Activated CD8-positive, alpha-beta memory T cell treated with anti-CD3 and anti-CD28 coated beads for 1 hour (primary cell): ENCODE measurements at places on chromosomes 3 and 15.

DNA sequence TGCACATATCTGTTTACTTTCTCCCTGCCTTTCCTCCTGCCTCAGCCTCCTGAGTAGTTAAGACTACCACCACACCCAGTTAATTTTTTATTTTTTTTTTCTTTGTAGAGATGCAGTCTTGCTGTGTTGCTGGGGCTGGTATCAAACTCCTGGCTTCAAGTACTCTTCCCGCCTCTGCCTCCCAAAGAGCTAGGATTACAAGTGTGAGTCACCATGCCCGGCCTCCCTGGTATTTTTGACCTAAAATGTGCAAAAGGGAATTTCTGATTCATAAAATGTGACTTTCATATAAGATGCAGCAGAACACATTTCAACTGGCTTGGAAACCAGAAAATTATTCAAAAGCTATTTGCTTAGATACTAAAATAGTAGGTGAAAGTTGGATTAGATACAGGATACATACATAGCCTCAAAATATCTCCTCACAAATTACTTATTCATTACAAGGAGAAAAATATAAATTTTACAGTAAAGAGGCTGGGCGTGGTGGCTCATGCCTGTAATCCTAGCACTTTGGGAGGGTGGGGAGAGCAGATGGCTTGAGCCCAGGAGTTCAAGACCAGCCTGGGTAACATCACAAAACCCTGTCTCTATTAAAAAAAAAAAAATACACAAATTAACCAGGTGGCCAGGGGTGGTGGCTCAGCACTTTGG lies 32.0 kb downstream of the MAP4 start:
- no peak for DNase-seq

- DNase-seq, result no peak
These were observed 127.9 kb downstream of the PCCB start for GRCh38 chr3:136378011-136378410.

DNA sequence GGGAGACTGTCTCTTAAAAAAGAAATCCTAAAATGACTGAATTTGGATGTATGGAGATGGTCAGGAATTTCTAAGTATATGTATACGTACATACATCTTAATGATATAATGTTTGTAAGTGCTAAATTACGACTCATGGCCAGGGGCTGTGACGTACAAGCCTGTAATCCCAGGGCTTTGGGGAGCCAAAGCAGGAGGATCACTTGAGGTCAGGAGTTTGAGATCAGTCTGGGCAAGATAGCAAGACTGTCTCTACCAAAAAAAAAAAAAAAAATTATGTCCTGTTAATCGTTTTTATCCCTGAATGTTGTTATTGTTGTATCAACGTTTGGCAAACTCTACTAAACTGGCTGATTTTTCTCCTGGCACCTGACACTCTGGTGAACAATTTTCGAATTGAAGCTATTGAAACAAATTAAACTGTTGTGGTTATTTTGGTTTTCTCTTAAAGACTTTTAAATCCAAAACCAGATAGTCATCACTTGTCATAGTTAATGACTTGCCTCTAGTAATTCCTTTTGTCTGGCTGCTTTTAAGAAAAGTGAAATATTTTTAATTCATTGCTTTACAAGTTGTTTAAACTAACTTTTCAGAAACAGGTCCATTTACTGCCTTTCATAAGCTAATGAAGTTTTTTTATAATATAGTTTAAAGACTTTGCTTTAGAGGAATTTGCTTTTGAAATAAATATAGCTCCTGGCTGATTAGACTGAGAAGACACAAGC lies 7.0 kb downstream of the MORF4L1 start:
- no peak for DNase-seq

GRCh38 chr3:16143861-16144447 lies 30.5 kb upstream of the GALNT15 start:
- DNase-seq, result no peak

- no peak for DNase-seq
These were observed 12.4 kb downstream of the CIB1 start for GRCh38 chr15:90221246-90221900.

DNA sequence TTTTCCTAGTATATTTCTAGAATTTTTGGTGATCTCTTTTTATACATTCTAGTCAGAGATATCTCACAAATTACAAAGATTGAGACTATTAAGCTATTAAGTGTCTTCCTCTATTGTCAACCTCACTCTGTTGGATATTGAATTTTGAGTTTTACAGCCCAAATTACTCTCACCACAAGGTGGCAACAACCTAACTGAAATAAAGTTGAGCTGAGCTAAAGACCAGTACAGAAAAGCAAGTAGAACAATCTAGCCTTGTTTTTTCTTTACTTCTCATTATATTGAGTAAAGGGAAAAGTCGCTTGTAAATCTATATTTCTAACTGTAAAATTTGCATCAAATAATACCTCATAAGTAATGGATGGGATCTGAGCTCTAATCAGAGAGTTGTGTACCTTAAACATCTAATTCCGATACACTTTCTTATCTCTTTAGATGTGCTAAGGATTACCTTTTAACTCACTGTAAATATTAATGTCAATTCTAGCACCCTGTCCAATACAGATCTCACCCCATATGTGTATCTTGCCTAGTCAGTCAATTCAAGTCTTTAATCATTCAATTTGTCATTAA lies 13.6 kb upstream of the COMMD2 start:
- DNase-seq, result no peak

- DNase-seq, result no peak
These were observed 11.7 kb downstream of the RBM5 start for GRCh38 chr3:50100386-50100785.

DNA sequence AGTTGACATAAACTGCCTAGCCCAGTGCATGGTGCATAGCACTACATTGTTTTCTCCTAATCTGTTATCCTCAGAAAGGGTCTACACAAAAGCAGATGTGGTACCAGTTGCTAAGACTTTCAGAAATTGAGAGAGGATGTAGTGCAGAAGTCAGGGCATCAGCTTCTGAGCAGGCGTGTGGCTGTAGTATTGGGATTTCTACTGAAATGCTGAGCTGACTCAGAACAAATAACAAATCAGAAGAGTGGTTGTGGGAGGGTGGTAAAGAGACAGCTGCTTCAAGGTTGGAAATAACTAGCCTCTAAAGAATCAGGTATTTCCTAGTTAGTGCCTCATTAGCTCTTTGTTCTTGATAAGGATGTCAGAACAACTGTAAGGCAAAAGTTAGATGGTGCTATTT lies 161.3 kb downstream of the AKAP13 start:
- DNase-seq, result no peak

DNA sequence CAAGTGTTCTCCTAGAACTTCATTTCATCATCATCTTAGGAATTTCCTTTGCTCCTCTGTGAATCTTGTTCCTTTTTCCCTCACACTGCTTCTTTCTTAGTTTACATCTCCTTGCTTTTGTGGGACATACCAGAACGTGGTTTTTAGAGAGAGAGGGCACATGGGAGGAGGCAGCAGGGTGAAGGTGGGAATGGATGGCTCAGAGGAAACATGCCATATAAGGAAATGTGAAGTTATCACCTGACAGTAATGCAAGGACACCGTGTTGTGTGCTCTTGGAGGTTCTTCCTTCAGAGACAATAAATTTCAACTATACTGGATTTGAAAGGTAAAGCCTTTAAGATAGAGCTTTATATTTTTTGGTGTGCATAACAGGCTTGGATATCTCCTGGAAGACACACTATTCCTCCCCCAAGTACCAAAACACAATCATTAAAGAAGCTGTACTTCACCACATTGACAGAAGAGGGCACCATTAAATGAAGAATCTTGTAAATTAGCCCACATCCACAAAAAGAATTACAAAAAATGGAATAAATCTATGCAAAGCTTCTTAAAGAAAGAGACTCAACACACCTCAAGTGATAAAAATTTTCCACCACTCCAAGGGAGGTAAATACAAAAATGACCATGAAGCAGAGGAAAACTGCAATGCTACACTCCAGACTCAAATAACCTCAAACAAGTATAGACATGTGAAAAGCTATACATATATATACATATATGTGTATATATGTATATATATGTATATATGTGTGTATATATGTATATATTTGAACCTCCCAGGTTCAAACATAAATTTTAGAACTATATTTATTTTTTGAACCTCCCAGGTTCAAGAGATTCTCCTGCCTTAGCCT lies 26.1 kb downstream of the RPL39L start:
- DNase-seq, result no peak

- DNase-seq, result no peak
These were observed 17.1 kb downstream of the PAK2 start for GRCh38 chr3:196756732-196757131.

DNA sequence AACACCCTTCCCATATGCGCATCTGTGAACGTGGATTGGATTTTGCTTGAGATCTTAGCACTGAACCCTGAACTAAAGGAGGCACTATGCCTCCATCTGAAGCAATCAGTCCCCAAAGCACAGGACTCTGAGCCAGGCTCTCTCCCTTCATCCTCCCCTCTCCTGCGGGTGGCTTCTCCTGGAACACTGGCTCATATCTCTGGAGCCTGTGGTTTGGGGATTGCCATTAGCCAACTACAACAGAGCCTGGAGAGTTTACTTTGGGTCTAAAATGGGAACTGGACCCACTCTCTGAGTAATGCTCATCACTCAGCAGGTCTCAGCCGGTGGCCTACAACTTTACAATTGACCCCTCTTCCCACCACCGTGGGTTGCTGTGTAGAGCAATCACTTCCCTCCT lies 190.8 kb upstream of the HES1 start:
- no peak for DNase-seq

DNA sequence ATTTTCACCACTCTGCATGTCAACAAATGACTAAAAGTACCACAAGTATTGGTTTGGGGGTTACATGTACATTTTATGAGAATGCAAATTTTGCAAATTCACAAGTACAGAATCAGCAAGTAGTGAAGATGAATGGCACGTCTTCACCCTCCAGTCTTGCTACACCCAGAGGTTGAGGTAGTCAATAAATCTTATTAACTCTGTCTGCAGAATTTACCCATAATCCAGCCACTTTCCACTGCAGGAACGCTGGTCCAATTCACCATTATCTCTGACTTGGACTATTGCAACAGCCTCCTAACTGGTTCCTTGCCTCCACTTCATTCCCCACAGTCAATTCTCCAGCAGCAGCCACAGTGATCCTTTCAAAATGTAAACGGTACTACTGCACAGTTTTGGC lies 10.6 kb downstream of the PSMA4 start:
- no peak for DNase-seq

GRCh38 chr3:189041482-189042090 lies 130.2 kb upstream of the TPRG1 start:
- DNase-seq, result peak; percentile 43

- DNase-seq, result no peak
These were observed 124.5 kb upstream of the CTDSPL start for GRCh38 chr3:37737134-37737533.

DNA sequence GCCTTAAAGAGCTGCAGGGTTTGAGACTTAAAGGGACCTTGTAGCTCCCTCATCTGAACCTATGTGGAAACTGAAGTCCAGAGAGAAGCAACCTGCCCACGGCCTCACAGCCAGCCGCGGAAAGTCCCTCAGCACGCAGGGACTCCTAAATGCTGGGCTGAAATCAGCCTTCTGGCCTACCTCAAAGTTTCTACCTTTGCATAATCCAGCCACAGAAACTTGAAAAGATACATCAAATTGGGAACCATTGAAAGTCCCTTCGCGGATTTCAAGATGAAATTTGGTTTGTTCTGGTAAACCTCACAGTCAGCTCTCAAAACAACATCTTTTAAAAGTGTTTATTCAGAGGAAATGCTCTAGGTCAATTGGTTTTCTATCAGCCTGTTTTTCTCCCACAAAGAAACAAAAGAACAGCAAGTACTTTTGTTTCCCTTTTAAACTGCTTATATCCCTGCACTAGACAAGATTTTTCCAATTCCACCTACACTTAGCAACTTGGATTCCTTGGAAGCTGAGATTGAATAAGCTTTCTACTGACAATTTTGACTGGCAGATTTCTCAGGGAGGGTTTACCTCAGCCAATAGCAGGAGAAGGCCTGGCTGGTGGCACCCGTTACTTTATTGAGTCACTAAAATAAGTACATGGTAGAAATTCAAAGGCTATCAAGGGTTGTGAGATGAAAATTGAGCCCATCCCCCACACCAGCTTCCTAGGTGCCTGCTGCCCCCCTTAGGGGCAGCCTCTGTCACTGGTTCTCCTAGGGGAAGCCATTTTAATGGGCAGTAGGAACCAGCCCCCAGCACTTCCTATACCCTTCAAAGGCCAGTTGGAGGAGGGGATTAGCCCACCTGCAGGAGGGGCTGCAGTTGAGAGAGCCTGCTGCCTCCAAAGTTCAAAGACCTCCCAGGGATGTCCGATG lies 171.2 kb downstream of the ADAMTS17 start:
- DNase-seq, result no peak

GRCh38 chr3:15572138-15572537 lies 29.2 kb downstream of the HACL1 start:
- no peak for DNase-seq

DNA sequence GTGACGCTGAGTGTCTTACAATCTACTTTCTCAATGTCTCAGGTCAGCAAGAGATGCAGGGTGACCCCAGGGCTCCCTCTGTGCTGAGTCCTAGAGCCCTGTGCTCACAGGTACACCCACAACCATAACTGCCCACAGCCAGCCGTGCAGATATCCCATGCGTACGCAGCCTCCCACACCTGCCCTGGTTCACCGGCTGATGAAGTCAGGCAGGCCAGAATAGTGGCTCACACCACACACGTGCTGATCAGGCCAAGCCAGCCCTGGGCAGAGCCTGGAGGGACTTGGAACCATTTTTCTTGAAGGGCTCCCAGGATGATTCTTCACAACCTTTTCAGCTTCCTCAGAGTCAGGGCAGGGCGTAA lies 63.6 kb upstream of the RPL32 start:
- no peak for DNase-seq

DNA sequence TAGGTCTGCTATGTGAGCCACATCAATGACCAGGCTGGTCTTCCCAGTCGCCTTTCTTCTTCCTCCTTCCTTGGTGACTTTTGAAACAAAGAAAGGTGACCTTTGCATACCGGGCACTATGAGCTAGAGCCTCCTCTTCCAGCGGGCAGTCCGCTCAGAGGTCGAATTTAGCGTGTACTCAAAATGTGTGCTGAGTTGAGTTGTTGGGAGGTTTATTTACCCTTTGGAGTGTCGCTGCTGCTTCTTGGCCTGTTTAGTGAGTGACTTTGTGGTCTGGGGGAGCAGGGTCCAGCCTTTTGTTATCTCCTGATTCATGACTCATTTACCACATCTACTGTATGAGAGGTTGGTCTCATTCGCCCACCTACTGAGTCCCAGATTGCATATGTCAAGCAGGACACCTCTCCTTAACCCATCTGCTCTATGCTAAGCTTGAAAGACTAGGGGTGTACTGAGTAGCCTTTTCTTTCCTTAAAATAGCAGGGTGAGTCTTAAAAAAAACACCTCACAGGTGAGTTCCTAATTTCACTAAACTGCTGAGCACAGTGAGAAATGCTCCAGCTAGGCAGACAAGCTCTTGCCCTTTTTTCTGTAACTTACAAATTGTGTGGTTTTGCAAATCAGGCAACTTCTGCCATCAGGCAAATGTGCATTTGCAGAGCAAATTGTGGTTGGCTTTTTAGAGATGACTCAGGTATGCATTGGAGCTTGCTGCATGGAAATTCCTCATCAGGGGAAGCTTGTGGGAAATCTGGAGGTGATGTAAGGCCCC lies 3.2 kb upstream of the SIAH2 start:
- DNase-seq, result no peak

- DNase-seq, result no peak
These were observed 184.9 kb downstream of the FAM43A start for GRCh38 chr3:194870394-194871110.

GRCh38 chr15:33448151-33448550 lies 137.4 kb downstream of the RYR3 start:
- no peak for DNase-seq
